ENCODE measurements at places on chromosomes 1 and 21. TPM values are rescaled to one million over a fixed set of nuclear protein-coding genes. Genes with fewer than 3 reads are reported as not detected.

The GBP1 gene
- 0.18 TPM for total RNA-seq

The PDZK1IP1 gene
- 5.6 TPM for total RNA-seq

The TMEM82 gene
- not detected for total RNA-seq

The LRRC7 gene
- total RNA-seq = not detected

The GRIK1 gene
- not detected for total RNA-seq
